Adipocyte (in vitro differentiated cells): ENCODE measurements at places on chromosomes 4 and X.

DNA sequence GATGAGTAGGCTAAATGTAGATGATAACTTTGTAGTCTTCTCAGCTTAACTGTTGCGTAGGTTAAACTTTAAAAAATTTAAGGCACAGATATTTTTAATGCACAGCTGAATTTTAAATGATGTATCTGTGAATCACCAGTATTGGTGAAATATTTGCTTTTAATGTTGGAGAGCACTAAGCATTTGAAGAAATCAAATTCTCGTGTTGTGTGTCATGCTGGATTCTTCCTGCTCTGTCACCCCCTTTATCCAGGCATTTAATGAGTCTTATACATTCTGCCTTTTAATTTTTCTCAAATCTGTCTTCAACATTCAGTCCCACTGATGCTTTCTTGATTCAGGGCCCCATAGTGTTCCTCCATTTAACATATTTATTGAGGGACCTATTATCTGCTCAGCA is 76.7 kb downstream of the SLC4A4 start:
- DNase-seq: no peak

DNA sequence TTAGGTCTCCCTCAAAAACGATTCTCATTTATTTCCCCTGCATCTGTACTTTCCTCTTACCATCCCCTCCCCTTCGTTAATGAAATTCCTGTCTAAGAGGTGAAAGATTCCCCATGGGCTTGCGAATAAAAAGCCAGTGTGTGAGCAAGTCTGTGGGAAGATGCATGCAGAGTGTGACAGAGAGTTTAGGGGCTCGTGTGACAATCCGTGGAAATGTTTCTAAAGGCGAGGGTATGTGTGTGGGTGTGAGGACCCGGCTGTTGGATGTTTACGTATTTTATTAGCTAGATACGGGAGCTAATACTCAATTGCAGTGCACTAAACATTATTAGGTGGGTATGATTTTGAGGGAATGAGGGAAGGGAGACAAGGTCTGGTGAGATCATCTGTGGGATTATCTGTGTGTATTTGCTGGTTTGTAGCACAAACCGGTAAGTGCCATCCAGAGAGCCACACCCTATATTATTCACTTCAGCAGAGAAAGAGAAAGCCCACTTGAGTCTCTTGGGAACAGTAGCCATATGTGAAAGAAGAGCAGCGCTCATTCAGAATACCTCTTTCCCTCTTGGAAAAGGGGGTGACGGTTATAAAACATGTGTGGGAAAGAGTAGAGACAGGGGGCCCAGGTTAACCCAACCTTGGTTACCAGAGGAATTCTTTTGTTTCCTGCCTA is 893 bp upstream of the HOPX start:
- no peak for DNase-seq

DNA sequence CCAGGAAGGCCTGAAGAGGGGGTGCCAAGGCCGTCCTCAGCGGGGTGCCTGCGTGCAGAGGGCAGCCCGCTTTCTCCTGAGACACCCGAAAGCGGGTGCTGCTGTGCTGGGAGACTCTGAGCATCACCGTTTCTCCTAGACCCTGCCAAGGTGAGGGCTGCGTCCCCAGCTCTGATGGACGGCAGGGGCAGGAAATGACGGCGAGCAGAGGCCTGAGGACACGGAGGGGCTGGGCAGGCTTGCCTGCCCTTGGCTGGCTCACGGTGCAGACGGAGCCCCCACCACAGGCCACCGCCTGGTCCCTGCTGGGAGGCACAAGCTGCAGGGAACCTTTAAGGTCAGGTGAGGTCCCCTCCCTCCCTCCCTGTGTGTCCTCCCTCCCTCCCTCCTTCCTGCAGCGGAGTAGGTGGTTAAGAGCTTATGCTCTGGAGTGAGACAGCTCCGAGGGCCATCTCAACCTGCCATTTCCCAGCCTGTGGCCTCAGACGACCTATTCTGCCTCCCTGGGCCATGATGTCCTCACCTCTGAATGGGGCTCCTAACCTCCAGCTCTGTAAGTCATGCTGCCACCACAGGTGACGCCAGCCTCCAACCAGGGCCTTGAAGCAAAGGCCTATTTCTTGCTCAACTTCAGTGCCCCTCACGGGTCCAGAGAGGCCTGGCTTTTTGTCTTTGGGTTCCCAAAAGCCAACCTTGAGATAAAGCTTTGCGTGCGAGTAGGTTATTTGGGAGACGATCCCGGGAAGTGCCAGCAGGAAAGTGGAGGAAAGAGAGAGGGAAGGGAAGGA is 54.2 kb upstream of the GRPEL1 start:
- no peak for DNase-seq

DNA sequence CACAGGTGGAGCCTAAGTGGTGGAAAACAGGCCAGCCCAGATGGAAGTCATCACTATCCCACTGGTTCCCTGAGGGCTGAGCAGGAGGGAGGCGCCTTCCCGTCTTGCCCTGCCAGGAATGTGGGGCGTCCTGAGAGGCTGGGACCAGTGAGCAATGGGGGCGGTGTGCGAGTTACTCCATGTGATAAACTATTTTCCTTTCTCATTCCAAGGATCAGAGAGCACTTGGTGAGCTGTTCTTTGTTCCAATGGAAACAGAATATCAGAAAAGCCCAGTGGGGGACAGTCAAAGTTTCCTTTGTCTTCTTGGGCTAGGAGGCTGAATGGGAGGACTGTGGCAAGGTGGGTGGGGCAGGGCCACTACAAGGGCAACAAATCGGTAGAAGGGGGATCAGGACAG is 86.2 kb downstream of the NHSL2 start:
- peak; percentile 14 for DNase-seq
